ENCODE measurements at places on chromosomes 13 and 19.

GRCh38 chr19:55487924-55488687 lies at the start of gene SSC5D:
TSS of gene SSC5D (plus strand) at chr19:55488436. CDS start at chr19:55488590, 154 bp downstream.
- peak; percentile 64 for DNase-seq

GRCh38 chr19:54460230-54461005 lies 3.2 kb downstream of the LENG9 start:
- DNase-seq, result no peak

GRCh38 chr13:29582171-29582570 lies 13.3 kb downstream of the SLC7A1 start:
- DNase-seq, result no peak

- DNase-seq, result no peak
Observed at GRCh38 chr13:39159393-39159792, 121.1 kb downstream of the NHLRC3 start.

DNA sequence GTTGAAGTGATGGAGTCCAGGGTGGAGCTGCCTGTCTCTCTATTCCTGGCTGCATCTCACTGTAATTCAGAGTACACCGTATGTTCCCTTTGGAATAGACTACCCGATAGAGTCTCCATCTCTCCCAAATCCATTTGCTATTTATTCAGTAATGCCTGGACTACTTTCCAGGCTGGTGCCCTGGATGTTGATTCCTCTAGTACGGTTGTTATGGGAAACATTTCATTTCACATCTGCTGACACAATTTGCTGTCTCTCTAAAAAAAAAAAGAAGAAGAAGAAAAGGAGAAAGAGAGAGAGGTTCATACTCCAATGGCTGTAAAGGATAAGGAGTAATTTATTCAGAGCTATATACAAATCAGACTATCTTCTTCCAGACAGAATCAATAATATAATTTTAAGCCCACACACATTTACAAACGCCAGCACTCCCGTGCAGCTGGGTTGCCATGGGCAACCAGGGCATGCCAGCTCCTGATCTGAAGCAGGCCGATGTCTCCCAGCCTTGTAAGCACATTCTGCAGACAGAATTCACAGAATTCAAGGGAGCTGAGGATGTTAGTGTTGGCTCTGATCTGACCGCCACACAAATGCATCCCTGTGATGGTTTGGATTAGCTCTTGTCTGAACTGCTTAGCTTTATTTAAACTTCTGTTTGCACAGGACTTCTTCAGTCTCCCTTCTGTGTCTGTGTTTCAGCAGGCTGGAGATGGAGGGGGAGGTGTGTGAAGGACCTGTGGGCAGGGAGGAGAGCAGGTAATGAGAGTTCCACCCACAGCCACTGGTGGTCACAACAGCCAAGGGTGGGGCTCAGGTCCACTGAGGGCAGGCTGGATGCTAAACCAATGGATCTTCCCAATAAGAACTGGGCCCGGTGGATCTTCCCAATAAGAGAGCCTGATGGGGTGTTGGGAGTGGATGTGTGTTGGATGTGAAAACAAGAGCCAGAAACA lies 66.0 kb downstream of the TEX26 start:
- peak; percentile 68 for DNase-seq

GRCh38 chr13:75770592-75771011 lies 134.5 kb downstream of the LMO7 start:
- peak; percentile 49 for DNase-seq

DNA sequence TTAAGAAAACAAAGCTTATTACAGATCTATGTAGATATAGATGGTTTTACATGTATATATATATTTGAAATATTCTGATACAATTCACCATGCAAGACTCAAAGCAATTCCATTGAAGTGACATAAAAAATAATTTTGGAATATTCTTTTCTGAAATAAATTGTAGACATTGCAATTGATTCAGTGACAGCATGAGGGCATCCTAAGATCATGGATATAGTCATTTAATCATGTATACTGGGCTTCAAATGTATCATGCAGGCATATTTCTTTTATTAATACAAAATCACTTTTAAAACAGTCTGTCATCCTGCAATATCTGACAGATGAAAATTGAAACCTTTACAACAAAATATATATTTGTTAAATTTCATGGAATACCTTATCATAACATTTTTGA lies 286.7 kb upstream of the SLITRK6 start:
- no peak for DNase-seq

DNA sequence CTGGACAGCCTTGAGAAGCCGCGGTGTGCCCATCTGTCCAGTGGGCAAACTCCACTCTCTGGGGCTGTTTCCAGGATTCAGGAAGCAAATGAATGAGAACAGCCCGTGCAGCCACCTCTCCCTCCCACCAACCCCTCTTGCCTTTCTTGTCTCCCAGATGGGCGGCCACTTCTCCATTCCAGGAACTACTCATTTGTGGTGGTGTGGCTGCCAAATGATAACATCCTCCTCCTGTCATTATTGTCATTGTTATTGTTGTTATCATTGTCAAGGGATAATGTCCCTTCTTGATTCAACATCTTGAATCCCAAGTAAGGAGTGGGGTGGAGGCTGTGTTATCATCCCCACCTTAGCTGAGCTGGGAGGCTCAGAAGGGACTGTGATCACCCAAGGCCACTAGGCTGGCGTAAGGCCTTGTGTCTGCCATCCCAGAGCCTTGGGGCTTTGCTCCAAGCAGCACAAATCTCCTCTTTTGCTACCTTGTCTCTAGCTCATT lies 1.6 kb downstream of the DNM2 start:
- no peak for DNase-seq

GRCh38 chr13:50955798-50956197 lies 46.2 kb downstream of the RNASEH2B start:
- no peak for DNase-seq

- no peak for DNase-seq
Observed at GRCh38 chr19:14722127-14722526, 32.3 kb downstream of the ZNF333 start.

GRCh38 chr13:66693656-66694055 lies 536.5 kb downstream of the PCDH9 start:
- DNase-seq, result no peak

- DNase-seq, result no peak
Observed at GRCh38 chr13:73062468-73062867, 3.7 kb downstream of the KLF5 start.

- no peak for DNase-seq
Observed at GRCh38 chr19:2618611-2619010, 83.9 kb downstream of the GNG7 start.

- no peak for DNase-seq
Observed at GRCh38 chr19:55118401-55118991, 1.1 kb upstream of the PPP1R12C start.

DNA sequence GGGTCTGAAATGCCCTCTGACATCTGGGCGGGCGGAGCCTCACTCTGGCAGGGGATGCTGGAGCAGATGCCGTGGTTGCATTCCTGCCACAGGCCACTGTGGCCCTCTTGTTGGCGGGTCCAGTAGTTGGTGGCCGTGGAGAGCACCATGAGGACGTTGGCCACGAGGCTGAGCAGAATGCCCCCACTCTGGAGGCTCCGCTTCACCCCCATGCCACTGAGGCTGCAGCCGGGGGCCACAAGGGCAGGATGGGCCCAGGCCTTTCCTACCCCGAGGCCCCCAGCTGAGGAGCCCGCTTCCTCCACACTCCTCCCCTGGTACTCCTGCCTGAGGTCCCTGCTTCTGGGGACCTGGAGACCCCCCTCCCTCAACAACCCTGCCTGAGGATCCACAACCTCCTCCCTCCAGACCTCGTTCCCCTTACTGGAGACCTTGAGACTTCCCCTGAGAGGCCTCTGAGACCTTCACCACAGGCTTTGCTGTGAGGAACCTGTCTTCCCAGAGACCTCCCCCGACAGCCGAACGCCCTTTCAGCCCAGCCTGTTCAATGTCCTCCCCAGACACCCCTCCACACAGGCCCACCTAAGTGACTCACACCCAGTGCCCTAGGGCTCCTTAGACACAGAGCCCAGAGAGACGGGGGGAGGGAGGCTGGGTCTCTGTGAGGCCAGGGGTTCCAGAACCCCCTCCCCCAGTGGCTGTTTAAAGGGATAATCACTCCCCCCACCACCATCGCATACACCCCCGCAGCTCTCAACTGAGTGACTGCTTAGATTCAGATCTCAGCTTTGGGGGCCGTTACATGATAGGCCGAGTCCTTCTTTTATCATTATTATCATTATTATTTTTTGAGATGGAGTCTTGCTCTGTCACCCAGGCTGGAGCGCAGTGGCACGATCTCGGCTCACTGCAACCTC lies at the start of gene CLDND2:
Gene CLDND2 (minus strand): TSS at position 638 of the 917 bp plus-strand sequence. CDS start 426 bp downstream, at position 212.
- DNase-seq, result no peak

- peak; percentile 49 for DNase-seq
Observed at GRCh38 chr13:40453351-40454021, 213.0 kb downstream of the FOXO1 start.

All from fibroblast of the aortic adventitia (primary cell).